ENCODE measurements at places on chromosomes 6 and 20.

GRCh38 chr20:53707371-53708055, 113.9 kb upstream of the ZNF217 start:
- no peak for DNase-seq

DNA sequence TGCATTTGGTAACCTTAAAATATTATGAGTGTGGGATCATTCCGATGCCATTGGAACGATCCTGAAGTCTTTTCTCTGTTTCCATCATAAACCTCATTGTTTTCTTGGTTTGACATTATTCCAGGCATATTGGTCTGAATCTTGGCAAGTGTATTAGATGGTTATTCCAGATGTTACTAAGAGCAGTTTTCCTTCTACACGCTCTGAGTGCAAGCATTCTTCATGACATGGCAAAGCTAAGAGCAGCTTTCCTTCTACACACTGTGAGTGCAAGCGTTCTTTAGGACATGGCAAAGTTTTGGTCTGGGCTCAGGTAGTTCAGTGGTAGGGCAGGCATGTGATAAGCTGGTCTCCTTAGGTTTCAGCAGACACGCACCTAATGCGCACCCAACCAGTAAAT, 53.0 kb downstream of the SMOC2 start:
- no peak for DNase-seq

DNA sequence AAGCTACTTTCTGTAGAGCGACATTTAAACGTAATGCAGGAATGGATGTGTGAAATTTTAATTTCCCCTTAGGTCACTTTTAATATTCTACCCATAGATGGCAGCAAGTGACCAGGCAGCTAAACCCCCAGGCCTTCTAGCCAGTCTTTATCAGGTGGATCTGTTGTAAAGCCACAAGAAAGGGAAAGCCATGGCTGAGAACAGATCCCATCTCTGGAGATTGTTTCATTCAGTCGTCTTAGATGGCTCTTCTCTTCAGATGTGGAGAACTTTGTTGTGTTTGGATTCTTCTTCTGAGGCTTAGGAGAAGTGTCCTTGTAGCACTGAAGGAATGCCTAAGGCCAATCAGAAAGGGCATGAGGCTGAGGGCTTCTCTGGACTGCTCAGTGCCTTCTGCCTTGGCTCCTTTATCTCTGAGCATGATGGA, 15.8 kb upstream of the RNF182 start:
- peak; percentile 43 for DNase-seq

DNA sequence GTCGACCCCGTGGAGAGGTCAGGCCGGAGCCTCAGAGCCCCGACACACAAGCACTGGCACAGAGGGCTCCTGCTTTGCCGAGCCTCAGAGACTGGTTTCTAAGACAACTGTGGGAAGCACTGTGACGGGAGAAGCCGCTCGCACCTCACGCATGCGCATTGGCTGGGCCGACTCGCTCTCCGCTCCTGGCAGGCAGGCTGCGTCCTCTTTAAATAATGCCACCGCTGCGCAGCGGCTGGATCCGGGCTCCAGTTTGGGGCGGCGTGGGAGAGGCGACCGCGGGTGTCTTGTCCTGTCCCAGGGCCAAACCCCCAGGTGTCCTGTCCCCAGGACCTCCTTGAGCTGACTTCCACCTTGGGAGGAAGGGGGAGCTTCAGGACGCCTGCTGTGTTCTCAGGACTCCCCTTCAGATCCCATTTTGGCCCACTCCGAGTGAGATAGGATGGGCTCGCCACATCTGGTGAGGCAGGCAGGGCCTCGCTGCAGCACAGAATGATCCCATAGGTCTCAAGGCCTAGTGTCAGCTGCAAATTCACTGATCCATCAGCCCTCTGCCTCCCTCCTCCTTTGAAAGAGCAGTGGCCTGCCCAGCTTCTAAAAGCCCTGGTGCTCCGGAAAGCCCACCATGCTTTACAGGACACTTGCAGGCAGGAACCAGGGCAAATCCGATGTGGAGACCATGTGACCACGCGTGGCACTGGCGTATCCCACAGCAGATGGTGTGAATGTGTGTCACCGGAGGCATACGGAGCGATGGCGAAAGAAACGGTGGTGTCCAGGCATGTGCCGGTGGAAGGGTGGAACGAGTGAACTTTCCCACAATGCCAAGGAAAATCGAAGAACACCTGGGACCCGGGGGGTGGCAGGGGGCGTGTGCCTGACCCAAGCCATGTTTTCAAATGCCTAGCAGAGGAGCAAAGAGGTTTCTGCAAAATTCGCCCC, 169.3 kb upstream of the ZNF337 start:
- DNase-seq: peak; percentile 65

- DNase-seq: no peak
Measured at GRCh38 chr20:15056246-15056645, 718.8 kb upstream of the FLRT3 start.

DNA sequence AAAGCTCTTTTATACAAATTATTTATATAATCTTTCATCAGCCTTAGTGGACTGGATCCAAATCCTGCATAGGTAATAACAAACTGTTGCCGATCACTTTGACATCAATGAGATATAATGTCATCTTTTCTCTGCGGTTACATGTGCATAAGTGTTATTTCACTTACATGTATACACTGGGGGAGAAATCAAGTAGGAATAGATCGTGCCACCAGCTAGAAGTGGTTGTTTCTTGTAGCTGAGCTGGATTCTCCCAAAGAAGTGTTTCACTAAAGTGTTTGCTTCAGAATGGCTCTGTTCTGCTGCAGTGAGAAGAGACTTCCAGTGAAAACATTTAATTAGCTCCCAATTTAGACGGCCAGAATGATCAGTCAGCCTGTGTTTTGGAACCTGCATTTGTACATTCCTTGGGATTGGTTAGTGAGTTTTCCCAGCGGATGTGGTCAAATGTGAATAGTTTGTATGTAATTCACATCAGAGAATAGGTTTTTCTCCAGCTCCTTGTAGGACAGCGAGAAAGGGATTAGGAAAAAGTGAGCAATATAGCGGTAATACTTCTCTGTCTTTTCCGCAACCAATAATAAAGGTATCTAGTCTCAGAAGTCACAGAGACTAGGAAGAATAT, 163.1 kb upstream of the CCN2 start:
- DNase-seq: no peak

DNA sequence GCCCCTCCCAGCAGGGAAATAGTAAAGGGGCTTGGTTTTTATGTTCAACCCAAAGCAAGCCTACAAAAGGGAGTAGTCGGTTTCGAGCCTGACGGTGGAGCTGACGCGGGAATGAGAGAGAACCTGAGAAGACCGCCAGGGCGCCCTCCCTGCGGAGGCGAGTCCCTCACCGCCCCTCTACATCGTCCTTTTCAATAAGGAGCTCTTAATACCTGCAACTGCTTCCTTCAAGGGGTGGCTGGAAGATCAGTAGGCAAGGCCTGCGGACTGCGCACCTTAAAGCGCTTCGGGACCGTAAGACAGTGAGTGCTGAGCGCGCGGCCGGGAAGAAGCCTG, 709 bp upstream of the ZNF76 start:
- DNase-seq: no peak

GRCh38 chr20:7912551-7912950, 27.7 kb downstream of the HAO1 start:
- no peak for DNase-seq

- no peak for DNase-seq
Measured at GRCh38 chr6:17015144-17015543, 86.7 kb upstream of the STMND1 start.

- no peak for DNase-seq
Measured at GRCh38 chr6:98985391-98985790, 37.6 kb upstream of the FBXL4 start.

GRCh38 chr6:41858703-41859102, 36.5 kb downstream of the USP49 start:
- DNase-seq: no peak
